Natural killer cell treated with Interleukin-12 subunit alpha and Interleukin-12 subunit beta and Interleukin-15 and Interleukin-18, amount 100 ng/mL, for 72 hours (primary cell): ENCODE measurements at places on chromosomes 12 and 14.

DNA sequence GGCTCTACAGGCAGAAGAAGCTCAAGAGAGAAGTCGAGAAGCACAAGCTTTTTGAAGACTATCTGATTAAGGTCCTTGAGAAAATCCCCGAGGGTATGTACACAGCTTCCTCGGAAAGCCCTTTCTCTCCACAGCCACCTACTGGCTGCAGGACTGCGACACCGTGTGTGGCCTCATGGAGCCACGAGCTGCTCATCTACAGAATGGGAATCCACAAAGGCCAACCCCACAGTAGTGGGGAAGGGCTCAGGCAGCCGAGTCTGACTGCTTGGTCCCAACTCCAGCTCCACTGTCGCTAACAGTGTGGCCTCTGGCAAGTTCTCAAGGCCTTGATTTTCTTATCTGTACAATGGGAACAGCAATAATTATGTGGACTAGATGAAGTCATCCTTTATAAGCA, 2.5 kb downstream of the CCDC197 start:
- no peak for DNase-seq

GRCh38 chr12:78191611-78192010, 360.9 kb downstream of the NAV3 start:
- no peak for DNase-seq

GRCh38 chr12:22443379-22444316, 100.7 kb downstream of the C2CD5 start:
- peak; percentile 73 for DNase-seq

GRCh38 chr14:95258754-95259593, 60.7 kb downstream of the CLMN start:
- no peak for DNase-seq

GRCh38 chr12:121780429-121780828, 13.1 kb downstream of the RHOF start:
- DNase-seq: no peak

DNA sequence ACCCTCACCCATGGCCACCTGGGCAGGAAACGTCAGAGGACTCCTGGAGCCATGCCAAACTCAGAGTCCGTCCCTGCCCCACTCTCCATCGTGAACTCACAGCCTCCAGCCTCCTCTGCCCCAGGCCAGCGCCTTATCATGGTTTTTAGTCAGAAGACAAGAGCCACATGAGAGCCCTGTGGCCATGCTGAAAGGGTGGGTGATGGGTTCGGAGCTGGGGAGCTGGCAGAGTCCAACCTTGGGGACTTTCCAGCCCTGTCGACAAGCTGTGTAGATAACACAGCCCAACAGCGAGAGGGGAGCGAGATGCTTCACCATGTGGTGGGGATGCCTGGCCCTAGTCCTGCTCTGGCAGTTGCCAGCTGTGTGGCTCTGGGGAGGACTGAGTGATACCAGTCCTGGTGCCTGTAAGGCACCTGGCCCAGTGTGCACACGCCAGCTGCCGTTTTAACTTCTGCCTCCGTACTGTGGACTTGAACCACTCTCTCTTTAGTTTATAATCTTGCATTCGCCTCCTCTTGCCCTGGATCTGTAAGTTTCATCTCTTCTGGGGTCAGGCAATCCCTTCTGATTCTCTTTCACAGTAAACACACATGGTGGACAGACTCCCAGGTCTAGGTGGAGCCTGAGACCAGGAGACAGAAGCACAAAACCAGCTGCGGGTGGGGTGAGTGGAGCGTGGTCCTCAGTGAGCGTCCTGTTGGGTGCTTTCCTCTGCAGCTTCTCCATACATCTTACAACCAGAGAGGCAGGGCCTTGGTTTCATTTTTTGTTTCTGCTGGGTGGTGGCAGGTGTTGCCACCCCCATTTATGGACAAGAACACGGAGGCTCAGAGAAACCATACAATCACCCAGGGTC, 55.3 kb downstream of the RIN3 start:
- peak; percentile 84 for DNase-seq

- no peak for DNase-seq
These were observed 79.3 kb downstream of the UNC79 start for GRCh38 chr14:93510056-93510455.

- no peak for DNase-seq
These were observed 200.5 kb upstream of the SFSWAP start for GRCh38 chr12:131510431-131510830.

- no peak for DNase-seq
These were observed 51.4 kb downstream of the MRPL42 start for GRCh38 chr12:93518725-93519124.

DNA sequence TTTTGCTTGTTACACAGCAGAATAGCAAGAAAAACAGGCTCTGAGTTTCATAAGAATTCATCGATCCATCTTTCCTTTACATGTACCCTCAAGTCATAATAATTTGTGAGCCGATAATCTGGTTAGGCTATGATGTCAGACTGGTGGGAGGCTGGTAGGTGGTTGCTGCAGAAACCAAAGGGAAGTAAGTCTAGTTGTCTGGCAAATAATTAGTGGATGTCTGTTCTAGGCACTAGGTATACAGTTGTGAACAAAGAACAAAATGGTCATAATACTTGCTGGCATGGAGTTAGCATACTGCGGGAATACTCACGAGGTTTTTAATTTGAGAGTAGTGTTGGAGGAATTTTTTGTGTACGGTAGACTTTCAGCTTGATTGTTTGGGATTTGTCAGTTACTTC, 8.8 kb downstream of the SUSD6 start:
- DNase-seq: no peak

GRCh38 chr12:94172973-94173372, 24.6 kb downstream of the PLXNC1 start:
- DNase-seq: no peak

GRCh38 chr14:68675233-68675577, 117.7 kb downstream of the ZFP36L1 start:
- no peak for DNase-seq

GRCh38 chr12:210277-211141, 3.4 kb downstream of the SLC6A12 start:
- peak; percentile 40 for DNase-seq

DNA sequence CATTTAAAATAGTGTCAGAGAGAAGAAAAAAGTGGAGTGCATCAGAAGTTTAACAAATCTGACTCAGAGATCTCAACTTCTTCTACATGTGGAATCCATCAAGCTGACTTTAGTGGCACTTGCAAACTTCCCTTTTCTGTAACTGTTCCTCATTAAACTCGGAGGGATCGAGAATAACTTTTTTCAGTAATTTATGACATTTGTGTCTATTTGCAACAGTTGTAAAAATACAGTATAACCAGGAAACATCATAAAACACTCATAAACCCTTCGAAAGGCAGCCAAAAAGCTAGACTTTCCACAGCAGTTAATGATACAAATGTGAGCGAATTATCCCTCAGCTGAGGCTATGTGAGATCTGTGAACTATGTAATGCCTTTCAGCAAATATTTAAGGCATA, 1936.8 kb upstream of the SEL1L start:
- no peak for DNase-seq

- no peak for DNase-seq
These were observed 39.8 kb downstream of the PRIMA1 start for GRCh38 chr14:93748208-93749075.
